Stimulated activated CD8-positive, alpha-beta memory T cell treated with anti-CD3 and anti-CD28 coated beads, Interleukin-4, amount 100 ng/mL, for 1 hour (primary cell): ENCODE measurements at places on chromosomes 11 and 22.

GRCh38 chr11:120044011-120044675 lies 93.8 kb downstream of the TRIM29 start:
- DNase-seq: no peak

- no peak for DNase-seq
Observed at GRCh38 chr11:88250566-88251242, 75.5 kb upstream of the RAB38 start.

DNA sequence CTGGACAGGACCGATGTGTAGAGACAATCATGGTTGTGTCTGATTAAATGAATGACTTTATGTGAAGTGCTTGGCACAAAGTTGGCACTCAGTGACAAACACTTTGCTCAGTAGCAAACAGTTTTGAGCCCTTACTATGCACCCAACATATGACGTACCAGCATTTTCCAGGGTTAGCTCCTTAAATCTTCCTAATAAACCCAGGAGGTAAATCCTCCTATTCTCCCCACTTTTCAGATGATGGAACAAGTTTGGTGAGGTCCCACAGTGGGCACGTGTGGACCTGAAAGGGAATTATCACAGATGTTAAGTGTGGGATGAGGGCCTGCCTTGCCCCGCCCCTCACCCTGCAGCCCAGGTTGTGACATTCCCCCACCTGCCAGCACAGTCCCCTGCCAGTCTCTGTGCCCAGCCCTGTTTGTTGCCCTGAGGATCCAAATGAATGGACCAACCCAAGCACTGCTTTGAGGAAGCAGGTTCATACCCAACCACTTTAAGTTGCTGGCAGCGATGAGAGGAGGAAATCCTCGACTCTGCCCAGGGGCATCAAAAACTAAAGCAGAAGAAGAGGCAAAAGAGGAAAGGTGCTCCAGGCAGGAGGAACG lies 6.6 kb upstream of the CARD10 start:
- no peak for DNase-seq

DNA sequence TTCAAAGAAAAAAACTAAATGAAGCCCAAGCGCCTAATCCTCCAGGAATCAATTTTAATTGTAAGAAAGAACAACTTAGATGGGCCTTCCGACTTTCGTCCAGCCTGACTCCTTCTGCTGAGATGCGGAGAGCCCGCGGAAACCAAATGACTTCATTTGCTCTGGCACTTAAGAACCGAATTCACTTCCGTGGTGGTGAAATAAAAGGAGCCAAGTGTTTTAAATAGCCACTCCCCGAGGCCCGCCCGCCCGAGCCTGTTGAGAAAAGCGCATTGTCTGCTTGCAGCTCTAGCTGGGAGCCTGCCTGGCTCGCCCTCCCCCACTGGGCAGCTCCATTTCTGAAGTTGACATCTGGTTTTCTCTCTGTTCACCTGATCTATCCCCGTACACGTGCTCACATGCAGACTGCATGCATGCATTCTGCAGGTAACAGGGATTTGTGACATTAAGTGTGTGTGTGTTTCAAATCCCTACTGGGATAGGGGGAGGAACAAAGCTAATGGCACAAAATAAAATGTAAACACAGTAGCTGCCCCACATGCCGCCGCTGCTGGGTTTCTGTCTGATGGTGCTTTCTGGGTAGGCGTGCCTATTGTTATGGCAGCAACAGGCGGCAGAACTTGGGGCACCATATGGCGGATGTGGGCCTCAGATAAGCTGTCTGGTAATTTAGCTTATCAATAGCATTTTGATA lies 6.2 kb downstream of the TEAD1 start:
- no peak for DNase-seq

DNA sequence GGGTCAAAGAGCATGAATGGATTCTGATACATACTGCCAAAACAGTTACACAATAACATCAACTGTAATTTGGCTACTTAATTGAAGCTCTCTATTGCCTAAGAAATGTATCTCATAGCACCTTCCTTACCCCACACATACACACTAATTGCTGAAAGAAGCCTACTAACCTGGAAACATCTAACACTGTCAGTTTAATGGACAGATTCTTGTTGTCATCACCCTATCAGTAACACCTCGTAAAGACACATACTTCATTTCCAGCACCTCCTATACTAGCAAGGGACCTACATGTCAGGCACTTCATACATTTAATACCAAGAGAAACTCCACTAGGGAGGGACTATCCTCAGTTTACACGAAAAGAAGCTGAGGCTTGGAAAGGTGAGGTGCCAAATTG lies 9.9 kb downstream of the NAP1L4 start:
- no peak for DNase-seq

- DNase-seq: no peak
Observed at GRCh38 chr11:61145228-61146005, 15.8 kb downstream of the VPS37C start.

DNA sequence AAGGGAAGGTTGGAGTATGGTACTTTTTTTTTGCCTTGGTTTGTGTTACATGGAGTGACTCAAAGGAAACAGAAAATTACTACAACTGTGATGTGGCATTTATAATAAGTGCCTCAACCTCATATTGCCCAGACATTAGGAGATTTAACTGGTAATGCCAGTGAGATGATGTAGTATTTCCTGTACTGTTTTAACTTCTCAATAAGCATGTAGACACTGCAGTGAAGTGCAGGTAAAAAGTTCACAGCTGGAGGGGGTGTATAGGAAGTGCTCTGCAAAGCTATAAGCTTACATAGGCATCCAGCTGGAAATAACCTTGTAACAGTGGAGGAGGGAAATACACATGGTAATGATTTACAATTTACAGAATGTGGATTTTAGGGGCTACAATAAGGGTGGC lies 138.2 kb upstream of the MTMR2 start:
- no peak for DNase-seq

DNA sequence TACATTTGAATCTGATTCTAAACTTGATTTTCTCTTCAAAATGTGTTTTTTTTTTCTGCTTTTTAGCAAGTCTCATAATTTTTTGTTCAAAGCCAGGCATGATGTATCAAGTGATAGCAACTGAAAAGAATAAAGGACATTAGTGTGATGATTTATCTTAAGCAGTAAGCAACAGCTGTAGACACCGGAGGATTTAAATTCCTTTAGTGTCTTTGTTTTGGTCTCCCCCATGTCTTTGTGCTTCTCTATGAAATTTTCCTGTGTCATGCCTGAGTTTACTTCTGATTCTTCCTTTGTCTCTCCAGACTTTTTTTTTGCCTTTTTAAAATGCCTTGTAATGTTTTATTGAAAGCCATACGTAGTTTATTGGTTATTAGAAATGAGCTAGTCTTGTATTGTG lies 934.2 kb upstream of the RAG2 start:
- no peak for DNase-seq

GRCh38 chr22:19527861-19528417 lies 3.7 kb upstream of the CLDN5 start:
- no peak for DNase-seq

DNA sequence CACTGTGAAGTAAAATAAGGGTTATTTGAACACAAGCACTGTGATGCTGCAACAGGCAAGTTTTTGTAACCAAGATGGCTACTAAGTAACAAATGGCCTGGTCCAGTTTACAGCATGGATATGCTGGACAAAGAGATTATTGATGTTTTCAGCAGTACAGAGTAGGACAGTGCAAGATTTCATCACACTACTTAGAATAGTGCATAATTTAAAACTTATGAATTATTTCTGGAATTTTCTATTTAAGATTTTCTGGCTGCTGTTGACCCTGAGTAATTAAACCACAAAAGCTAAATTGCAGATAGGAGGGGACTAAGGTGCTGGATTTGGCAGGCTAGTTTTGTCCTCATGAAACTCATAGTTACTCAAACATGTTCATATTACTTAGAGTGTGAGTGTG lies 33.1 kb downstream of the CEP295 start:
- DNase-seq: no peak

DNA sequence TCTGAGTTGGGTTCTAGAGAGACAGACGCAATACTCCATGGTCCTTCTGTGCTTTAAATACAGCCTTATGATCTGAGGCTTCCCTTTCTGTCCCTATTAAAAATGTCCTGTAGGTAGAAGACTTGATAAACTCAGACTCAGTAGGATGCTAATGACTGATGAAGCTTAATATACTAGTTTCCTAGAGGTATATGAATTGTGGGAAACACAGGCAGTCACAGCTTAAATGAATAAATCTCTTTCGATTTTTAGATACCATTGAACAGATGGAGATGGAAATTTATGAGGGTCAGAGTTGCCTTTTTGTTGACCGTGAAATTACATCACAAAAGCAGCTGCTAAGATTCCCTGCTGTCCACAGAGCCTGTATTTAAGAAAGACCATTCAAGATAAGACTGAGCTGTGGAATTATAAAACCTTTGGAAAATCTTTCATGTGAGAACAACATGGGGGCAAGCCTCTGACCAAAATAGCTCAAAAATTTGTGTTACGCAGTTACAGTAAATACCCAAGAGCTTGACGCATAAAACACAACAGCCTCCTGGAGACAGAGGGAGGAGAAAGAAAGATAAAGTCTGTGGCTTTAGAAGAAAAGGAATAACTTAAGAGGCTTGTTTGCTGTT lies 172.3 kb downstream of the AASDHPPT start:
- DNase-seq: no peak

DNA sequence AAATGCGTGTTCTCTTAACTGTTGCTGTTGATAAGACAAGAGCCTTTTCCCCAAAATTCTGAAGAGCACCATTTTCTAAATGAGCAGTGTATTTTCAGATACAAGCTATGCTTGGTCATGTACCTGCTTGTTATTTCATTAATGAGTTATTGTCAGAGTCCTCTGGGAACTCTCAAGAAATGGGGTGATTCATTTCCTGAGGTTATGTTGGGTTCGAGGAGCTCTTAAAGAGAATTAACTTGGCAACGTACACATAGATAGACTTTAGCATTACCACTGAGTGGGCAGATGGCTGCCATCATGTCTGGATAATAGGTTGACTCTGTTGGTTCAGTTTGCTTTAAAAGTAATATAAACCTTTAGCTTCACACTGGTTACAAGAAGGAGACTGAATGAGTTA lies 87.9 kb upstream of the SORL1-AS1 start:
- no peak for DNase-seq

DNA sequence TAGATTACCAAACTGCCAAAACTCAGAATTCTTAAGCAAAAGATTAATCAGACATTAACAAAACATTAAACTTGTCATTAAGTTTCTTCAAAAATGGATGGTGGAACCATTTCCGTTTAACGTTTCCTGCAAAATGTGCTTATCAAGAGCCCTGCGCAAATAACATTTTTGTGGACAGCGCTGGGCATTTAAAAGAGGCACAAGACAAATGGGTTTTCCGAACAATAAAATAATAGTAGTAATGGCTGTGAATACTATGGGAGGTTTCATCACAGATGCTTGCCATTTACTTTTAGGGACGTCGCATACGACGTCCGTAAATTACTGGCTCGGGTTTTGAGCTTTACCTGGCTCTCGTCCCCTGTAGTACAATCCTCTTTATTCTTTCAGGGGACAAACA lies 1.1 kb downstream of the NPAT start:
- no peak for DNase-seq

DNA sequence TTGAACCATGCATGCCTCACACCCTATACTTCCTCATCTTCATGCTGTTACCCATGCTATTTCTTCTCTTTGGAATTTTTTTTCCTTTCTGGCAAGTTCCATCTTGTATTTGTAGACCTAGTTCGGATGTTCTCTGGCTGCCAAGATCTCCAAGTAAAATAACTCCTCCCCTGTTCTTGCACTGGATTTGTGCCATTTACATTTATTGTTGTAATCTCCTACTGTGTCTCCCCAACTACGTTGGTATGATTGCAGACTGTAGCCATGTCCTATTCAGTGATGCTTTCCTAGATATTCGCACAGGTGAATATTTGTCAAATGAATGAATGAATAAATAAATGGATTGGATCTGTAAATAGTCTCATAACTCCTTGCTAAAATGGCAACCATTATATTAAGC lies 546.0 kb downstream of the MN1 start:
- DNase-seq: no peak

DNA sequence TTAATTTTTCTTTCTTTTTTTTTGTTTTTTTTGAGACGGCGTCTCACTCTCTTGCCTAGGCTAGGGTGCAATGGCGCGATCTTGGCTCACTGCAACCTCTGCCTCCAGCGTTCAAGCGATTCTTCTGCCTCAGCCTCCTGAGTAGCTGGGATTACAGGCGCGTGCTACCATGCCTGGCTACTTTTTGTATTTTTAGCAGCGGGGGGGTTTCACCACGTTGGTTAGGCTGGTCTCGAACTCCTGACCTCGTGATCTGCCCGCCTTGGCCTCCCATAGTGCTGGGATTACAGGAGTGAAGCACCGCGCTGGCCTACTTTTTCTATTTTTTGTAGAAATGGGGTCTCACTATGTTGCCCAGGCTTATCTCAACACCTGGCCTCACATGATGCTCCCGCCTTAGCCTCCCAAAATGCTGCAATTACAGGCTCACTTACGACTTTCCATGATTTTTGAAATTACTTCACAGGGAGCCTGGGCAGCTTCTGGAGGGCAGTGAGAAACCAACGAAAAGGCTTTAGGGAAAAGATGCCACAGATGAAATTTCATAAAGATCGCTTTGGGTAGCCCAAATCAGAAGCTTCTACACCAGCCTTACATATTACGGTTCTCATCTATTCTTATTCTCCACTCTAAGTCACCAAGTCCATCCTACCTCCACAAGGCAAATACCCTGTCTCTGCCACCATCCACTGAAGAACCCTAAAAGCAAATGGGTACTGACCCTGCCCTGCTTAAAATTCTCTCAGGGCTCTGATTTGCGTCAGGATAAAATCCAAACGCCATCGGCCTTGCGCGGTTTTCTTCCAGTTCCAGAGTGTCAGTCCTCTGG lies 866 bp upstream of the RRM1 start:
- no peak for DNase-seq

GRCh38 chr11:10326012-10326964 lies 21.4 kb downstream of the ADM start:
- DNase-seq: no peak

GRCh38 chr11:66967670-66968425 lies 7.3 kb upstream of the C11orf86 start:
- DNase-seq: no peak

DNA sequence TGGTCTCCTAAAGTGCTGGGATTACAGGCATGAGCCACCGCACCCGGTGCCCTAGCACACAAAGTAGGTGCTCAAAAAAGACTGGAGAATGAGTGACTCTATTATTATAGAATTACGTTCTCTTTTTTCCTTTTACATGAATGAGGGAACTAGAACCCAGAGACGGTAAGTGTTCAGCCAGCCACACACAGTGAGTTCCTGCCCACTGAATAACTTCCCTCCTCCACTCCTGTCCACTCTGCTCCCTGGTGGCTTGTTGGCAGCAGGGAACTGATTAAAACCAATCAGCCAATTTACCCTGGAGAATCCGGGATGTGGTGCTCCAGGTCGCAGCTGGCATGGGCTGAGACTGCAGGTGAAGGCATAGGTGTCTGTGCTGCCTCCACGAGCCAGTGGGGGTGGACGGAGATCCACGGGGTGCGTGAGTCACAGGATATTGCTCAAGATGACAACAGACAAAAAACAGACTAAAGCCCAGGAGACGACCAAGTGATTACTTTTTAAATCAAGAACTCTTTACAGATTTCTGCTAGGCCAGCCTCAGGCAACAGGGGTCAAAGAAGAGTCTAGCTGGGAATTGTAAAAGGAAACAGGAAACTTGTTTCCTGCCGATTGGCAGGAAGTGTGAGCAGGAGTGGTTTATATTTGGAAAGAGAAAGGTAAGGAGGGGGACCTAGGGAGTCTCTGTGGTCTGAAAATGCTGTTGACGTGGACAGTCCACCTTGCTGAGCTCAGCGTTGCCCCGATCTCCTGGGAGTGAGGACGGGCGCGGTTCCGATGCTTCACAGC lies 95.2 kb upstream of the TP53I11 start:
- no peak for DNase-seq
